ENCODE measurements at places on chromosomes 4 and X.

DNA sequence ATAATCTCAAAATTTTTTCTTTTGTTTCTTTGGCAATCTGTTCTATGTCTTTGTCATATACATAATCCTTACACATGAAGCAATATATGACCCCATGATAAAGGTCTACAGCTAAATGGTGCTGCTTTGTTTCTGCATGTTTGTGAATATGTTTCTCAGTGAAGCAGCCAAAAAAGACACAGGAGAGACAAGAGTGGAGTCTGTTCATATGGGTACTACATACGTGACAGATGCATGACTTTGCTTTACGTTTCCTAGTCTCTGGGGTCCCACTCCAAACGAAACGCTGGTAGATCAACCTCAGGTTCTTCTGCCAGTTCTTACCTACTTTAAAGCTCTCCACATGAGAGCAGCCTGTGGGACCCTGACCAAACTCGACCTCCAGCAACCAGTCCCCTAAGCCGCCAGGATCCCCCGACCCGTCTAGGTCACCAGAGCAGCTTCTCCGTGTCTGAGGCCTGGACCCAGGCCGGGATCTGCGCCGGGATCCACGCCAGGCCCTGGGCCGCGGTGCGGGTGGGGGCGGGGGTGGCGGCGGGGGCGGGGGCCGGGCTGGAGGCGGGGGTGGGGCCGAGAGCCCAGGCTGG is 1.5 kb downstream of the USP51 start:
- no peak for DNase-seq

DNA sequence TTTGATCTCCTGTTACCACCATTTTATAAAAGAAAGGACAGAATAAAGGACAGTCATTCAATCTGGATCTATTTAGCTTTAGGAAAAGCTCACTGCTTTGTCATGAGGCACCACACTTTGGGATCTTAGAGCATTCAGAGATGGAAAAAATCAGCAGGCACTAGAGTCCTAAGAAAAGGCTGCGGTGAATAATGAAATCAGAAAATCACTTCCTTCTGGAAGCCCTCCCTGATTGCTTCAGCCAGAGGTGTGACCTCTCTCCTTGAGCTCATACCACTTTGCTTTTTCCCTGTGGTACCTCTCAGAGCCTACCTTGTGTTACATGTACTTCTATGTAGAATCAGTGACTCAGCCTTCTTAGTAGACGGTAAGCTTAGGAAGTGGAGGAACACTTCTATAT is 8.7 kb upstream of the TRPC5OS start:
- no peak for DNase-seq

- no peak for DNase-seq
Observed at GRCh38 chrX:72307646-72308051, 1.9 kb upstream of the CITED1 start.

DNA sequence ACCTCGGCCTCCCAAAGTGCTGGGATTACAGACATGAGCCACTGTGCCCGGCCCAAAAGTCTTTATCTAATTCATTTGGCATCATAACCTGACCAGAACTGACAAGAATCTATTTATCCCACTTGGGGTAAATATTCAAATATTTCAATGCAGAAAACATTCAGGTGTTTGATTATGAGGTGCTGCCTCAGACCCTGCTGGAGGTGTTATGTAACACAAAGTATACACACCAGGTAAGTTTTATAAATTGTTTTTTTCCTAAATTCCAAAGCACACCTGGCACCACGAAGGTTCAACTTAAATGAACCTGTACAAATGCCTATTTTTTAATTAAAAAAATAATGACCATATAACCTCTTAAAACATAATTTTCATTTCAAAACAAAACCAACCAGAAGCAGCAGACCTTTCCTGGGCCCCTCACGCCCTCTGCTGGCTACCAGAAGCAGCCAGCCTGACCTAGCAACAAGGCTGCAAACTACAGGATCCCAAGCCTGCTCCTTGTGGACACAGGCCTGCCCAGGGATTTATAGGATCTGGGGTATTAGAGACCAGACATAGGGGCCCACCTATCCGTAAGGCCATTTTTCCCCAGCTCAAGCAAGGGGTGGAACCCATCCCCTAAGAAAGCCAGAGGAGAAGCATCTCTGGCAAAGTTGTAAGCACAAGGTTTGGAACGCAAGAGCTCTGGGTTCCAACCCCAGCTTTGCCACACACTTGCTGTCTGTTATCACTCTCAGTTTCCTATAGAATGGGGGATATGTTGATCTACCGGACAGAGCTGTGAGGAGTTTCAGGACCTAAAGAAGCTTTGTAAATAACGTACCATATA is 11.7 kb downstream of the OTUD5 start:
- DNase-seq, result peak; percentile 47

- no peak for DNase-seq
Observed at GRCh38 chr4:137300776-137301175, 231.5 kb downstream of the PCDH18 start.

GRCh38 chr4:7297374-7297773 is 105.0 kb downstream of the SORCS2 start:
- no peak for DNase-seq

DNA sequence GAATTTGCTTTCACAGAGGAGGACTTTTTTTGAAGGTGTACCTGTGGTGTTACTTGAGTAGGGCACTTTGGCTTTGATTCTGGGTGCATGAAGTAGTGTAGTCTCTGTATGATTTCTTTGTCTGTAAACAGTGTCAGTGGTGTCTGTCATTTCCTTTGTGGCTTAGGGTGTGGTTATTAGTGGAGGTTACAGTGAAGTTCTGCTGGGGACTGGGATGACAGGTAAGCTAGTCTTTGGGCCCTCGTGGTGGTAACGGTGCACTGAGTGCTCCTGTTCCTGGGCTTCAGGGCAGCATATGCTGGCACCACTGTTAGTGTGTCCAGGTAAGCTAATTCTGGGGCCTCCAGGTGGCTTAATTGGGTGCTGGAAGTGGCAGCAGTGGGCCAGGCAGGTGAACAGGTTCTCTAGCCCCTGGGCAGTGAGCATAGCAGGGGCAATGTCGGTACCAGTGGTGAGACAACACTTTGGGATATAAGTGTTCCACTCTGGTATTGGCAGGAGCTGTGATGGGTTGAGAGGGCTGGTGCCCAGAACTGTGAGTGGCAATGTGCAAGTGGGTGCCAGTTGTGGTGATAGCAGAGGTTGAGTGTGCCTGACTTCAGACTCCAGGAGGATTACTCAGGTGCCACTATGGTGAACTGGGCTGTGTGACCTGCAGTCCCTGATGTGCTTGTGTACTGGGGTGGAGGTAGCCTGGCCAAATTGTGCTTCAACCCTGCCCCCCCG is 26.0 kb upstream of the VSIG1 start:
- peak; percentile 11 for DNase-seq

DNA sequence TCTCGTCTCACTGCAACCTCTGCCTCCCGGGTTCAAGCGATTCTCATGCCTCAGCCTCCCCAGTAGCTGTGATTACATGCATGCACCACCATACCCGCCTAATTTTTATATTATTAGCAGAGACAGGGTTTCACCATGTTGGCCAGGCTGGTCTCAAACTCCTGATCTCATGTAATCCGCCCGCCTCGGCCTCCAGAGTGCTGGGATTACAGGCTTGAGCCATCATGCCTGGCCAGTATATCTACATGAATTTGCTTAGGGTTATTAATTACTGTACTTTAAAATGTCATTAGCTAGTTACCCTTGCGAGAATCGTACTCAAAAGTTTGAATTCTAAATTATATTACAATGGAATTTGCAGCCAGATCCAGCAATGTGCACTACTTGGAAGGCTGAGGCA is 8.9 kb downstream of the CPEB2 start:
- no peak for DNase-seq

DNA sequence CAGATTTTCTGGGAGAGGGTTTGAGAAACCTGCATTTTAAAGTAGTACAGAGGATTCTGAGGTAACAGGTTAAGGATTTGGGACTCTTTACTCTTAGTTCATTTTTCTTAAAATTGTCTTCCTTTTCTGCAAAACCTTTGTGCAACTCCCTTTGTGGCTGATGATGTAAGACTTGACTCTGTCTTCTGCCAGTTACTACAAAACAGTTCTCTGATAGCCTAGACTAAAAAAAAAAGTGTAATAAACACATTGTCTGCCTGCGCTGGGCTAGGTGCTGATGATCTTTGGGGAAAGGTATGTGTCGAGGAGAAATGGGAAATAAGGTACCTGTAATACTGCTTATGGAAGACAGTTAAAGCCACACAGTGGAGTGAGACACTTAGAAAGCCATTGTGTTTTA is 28.7 kb downstream of the IL13RA1 start:
- DNase-seq, result no peak

GRCh38 chr4:113012786-113013185 is 36.7 kb upstream of the ANK2 start:
- DNase-seq, result no peak

GRCh38 chr4:98605216-98605615 is 53.2 kb downstream of the TSPAN5 start:
- no peak for DNase-seq

- no peak for DNase-seq
Observed at GRCh38 chr4:112153211-112153791, 8.0 kb downstream of the FAM241A start.

GRCh38 chr4:93828332-93828994 is at the start of gene ATOH1:
Gene ATOH1 (plus strand): TSS chr4:93828753. CDS start chr4:93828927, 174 bp downstream.
- DNase-seq, result no peak

DNA sequence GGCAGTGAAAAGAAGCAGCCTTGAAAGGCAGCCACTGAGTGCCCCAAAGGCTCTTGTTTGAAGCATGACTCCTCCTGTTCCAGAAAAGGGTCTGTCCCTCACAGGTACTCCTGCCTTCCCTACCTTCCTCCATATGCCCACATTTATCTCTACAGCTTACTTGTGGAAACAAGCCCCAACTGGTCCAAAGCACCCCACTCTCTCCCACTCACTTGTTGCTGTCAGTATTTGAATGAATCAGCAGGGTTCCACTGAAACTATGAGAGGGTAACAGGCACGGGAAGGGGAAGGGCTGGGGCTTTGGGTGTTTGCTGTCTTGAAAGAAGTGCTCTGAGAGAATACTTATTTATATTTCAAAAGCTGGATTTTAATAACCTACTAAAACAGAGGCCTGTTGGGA is 34.9 kb downstream of the GPR143 start:
- no peak for DNase-seq

DNA sequence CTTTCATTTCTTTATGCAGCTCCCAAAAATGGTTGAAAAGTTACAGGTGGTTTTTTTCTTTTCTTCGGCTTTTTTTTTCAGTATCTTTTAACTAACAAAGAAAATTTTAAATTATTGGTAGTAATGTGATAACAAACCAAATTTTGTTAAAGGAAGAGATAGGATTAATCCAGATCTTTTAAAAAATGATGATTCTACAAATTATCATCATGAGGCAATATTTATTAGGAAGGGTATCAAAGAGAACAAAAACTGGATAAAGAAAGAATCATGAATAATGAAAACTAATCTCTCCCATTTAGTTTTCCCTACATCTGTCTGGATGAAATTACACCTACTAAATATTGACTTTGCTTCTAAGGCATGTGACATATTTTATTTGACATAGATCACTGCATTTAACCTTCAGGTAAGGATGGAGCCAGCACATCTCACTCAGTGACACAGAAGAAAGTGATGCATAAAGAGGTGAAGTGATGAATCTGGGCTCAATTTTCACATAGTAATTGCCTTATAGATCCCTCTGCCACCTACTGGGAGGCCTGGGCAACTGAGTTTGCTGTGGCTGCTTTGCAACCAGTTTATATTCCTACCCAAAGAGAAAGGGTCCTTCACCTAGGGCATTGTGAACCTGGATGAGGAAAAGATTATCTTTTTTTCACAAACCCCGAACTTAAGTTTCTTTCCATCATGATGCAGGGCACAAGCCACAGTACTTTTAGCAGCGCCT is 155.6 kb downstream of the HNRNPD start:
- DNase-seq, result no peak

DNA sequence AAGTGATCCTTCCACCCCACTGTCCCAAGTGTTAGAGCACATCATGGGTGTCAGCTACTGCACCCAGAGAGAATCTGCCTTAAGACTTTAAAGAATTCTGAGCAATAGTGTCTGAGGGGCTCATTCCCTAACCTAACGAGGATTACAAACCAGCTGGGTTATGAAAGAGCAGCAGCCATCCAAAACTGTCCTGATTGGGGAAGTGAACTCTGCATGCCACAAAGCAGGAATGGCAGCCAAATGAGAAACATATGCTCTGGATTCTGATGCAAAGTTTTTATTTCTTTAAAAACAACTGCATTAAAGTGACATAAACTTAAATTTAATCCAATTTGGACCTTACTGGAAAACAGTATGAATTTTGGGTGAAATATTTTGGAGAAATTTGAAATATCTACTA is 103.2 kb downstream of the ANXA3 start:
- DNase-seq, result no peak

GRCh38 chr4:127685292-127685691 is 44.9 kb upstream of the SLC25A31 start:
- DNase-seq, result no peak

DNA sequence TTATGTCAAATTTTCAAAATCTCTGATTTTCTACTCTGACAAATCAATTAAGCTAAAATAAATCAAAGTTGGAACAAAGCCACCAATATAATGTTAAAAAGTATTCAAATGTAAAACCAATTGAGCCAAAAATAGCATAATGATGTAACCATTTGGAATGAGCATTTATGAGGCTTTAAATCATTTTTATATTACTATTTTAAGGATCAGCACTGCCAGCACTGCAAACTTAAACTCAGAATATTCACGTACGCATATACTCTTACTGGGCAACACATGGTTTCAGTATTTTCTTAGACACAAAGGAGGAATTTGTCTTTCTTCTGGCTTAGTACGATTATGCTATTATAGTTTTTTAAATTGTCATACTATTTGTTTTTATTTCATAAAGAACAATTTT is 52.2 kb downstream of the AFAP1 start:
- no peak for DNase-seq

DNA sequence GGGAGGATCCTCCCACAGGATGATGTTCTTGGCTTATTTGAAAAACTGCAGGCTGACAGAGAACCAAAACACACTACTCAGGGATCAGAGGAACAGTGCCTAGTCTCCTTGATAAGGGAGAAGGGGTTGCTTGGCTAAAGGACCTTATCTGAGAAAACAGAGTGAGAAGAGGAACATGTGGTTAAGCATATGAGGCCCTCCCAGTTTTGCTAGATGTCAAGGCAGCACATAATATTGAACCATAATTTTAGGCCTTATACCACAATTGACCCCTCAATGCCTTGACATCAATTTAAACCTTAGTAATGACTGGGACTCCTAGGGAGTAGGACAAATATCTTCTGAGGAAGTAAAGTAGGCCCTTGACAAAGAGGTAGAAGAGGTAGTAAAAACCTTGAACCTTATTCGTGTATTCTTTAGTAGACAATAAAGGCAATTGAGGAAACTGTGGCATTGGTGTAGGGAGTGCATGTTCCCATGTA is 79.3 kb downstream of the TEX13C start:
- no peak for DNase-seq

GRCh38 chr4:177455561-177455970 is 13.3 kb upstream of the AGA start:
- no peak for DNase-seq

- no peak for DNase-seq
Observed at GRCh38 chr4:122293374-122294365, 85.1 kb upstream of the ADAD1 start.

GRCh38 chr4:15674926-15675325 is 6.7 kb upstream of the FAM200B start:
- DNase-seq, result no peak

- DNase-seq, result no peak
Observed at GRCh38 chr4:157271166-157271869, 50.8 kb downstream of the GRIA2 start.

Data from effector memory CD8-positive, alpha-beta T cell (primary cell).